ENCODE measurements at places on chromosomes 1 and 21.

GRCh38 chr1:111450185-111450584, 921 bp downstream of the ATP5PB start:
- DNase-seq = no peak
- H3K27me3 ChIP-seq = peaks cover 4% of the 10 kb centered on the region
- peaks cover 27% of the 10 kb centered on the region for H3K36me3 ChIP-seq
- H3K4me3 ChIP-seq = peak overlapping the region; percentile 100
- peaks cover 68% of the 10 kb centered on the region for H3K4me1 ChIP-seq

DNA sequence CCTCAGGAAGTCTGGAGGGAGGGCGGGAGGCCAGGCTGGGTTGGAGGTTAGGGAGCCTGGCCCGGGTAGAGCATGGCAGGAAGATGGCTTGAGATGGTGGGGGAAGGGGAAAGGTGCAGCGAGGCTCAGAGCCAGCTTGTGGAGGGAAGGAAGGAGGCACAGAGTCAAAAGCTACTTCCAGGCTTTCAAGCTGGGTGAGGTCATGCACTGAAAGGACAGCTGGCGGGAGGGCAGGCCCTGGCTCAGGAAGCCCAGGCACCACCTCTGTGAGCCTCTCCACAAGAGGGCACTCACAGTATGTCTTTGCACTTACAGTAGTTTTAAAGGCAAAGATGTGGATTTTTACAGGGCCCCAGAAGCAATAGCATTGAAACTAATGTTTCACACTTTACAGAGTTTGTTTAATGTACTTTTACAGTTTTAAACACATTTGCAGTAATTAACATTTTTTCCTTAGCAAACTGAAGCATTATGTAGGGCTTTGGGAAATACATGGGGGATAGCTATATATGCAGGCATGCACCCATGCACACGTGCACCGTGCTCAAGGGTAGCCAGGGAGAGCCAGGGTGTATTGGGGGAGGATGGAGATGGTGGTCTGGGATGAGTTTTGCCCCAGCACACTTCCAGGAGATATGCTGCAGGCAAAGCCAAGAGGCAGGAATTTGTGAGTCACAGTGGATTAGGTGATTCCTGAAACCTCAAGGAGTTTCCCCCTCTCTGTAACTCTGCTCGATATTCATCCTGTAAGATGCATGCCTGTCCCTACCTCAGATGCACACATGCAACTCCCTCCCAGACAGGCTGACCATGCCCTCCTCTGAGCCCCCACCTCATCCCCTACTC, 6.1 kb upstream of the ADAM15 start:
- DNase-seq = peak; percentile 72
- no peaks in the 10 kb centered on the region for H3K36me3 ChIP-seq
- H3K4me1 ChIP-seq = no peaks in the 10 kb centered on the region
- H3K27ac ChIP-seq = no peak overlapping the region
- H3K4me3 ChIP-seq = no peak overlapping the region

GRCh38 chr21:45325206-45326168, 37.8 kb upstream of the POFUT2 start:
- no peak overlapping the region for H3K27ac ChIP-seq
- peaks cover 2% of the 10 kb centered on the region for H3K27me3 ChIP-seq
- H3K36me3 ChIP-seq = no peaks in the 10 kb centered on the region
- no peaks in the 10 kb centered on the region for H3K4me1 ChIP-seq
- no peak for DNase-seq
- H3K4me3 ChIP-seq = no peak overlapping the region

DNA sequence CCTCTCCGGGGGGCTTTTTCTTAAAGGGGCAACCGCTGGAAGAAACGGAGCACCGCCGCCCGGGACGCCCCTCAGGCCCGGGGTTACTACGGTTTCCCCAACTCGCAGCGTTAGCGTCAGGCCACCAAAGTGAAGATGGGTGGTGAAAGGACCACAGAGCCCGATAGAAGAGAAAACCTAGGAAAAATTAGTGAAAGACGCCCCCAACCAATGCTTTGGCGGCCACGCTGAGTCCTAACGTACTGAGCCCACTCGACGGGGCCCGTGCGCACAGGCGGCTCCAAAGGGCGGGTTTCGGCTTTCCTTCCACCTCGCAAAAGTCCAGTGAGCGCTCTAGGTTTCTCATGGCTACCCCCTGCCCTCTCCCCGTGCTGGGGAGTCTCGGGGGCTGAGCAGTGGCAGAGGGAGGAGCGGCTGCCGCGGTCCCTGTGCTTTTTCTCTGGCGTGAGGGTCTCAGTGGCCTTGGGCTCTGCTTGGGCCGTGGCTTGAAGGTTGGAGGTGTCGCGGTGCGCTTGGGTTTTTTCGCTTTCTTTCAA, 12.2 kb upstream of the SPEN start:
- DNase-seq = no peak
- peak overlapping the region; percentile 96 for H3K27ac ChIP-seq
- peaks cover 31% of the 10 kb centered on the region for H3K4me1 ChIP-seq
- peaks cover 26% of the 10 kb centered on the region for H3K27me3 ChIP-seq
- no peaks in the 10 kb centered on the region for H3K36me3 ChIP-seq

DNA sequence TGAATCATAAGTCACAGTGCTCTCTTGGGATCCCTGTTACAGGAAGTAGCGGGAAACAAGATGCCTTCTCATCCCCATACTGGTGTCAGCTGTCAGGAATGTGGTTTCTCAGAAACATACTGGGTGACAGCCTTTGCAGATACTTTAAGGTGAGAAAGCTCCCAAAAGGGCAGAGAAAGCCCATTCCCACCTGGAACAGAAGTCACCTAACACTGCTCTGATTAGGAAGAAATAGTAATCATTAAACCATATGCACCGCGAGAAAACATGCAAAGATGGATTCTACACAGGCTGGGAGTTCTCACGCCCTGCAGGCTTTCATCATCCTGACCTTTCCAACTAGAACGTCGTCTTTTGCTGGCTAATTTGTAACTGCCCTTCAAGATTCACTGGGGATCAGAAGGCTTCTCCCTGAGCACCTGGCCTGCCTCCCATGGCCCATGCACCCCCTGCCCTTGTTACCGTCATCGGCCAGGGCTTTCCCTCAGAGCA, 46.2 kb upstream of the SLC44A3 start:
- no peak for DNase-seq
- no peaks in the 10 kb centered on the region for H3K4me1 ChIP-seq
- H3K27me3 ChIP-seq = no peaks in the 10 kb centered on the region

Measured in immature natural killer cell (primary cell).